Activated T-cell treated with anti-CD3 and anti-CD28 coated beads, Interleukin-2, amount 50 U/mL, for 4 hours (primary cell): ENCODE measurements at places on chromosomes 1 and 21. TPM values are rescaled to one million over a fixed set of nuclear protein-coding genes. Genes with fewer than 3 reads are reported as not detected.

DNA sequence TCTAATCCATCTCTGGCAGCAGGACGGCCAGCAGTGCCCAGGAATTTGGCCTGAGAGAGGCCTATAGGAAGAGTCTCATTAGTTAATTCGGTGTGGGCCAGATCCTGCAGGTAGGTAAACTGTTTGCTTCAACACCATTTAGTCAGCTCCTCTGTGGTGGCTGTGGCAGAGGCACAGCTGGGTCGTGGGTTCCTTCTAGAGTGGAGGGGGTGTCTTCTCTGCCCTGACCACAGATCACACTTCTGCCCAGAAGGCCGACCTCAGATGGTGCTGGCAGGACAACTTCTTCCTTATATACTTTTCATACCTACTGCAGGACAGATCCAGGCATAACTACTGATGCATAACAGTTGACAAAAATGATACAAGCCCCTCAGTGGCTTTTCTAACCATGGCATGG lies 281.4 kb downstream of the RPS6KC1 start:
- DNase-seq = no peak

The FCAMR gene
- not detected for total RNA-seq

DNA sequence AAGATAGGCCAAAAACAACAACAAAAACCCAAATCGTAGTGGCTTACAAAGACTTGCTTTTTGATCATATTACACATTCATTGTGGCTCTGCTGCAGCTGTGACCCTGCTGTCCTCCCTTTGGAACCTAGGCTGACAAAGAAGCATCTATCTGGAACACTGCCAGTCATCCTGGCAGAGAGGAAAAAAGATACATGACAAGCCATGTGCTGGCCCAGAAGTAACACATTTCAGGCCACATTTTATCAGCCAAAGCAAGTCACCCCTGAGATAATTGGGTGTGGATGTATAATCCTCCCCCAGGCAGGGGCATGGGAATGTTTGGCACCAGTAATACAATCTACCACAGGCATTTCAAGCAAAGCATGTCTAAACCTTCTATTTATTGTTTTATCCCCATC lies 37.2 kb upstream of the AGO1 start:
- DNase-seq = no peak

DNA sequence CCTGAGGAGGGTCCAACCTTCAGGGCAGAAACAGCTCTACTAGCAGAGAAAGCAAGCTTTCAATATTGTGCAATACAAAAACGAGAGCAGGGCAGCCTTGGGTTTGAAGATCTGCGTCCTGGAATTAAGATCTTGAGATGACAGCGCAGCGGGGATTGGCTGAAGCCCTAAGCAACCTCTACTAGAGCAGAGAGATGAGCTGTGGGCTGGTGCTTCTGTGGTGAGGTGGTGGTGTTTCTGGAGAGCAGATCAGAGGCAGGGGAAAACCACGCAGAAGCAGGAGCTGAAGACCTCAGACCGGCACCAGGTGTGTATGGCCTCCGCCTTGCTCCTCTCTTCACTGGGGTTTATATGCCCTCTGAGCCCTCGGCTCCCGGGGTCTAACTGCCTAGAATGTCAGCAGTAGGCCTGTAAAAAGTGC lies 12.5 kb downstream of the TRAF3IP3 start:
- DNase-seq = peak; percentile 71

The F3 gene
- 0.60 TPM for total RNA-seq

The FCRL2 gene
- total RNA-seq = not detected

DNA sequence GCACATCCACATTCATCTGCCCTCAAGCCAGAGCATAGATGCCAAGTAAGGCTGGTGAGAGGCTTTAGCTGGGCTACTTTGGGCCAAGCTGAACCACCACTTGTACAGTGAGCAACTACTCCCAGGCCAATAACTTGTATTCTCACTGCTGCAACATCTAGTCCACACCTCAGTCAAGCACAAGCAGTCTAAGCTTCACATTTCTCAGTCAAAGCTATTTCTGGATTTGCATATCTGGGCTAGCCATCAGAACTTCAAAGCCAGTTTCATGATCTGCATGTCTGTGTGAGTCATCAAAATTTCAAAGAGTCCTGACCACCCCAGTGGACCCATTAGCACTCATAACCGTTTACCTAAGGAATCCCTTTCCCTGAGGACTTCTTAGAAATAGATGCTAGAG lies 77.7 kb upstream of the DIRAS3 start:
- no peak for DNase-seq

The RPE65 gene
- not detected for total RNA-seq

GRCh38 chr1:35557118-35557610 lies at the start of gene KIAA0319L:
Gene KIAA0319L, minus strand, starts transcription at chr1:35557403. Its CDS starts 2,912 bp downstream, at chr1:35554491.
- DNase-seq = no peak

GRCh38 chr1:100474834-100475233 lies 63.1 kb upstream of the GPR88 start:
- no peak for DNase-seq

DNA sequence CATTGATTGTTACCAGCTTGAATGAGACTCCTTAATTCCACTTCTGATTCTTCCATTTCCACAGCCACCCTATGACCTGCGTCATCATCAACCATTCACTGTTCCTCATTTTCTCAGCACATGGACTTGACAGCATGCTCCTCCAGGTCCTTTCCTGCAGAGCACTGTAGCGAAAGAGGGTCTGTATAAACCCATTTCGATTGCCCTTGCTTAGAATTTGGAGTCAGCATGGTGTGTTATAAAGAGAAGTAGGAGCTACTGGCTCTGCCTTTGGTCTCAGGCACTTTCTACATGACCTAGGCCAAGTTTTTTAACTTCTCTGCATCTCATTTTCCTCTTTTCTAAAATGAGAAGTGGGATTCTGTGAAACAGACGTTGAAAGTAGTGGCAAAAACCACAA lies 133.8 kb downstream of the AK5 start:
- DNase-seq = no peak

DNA sequence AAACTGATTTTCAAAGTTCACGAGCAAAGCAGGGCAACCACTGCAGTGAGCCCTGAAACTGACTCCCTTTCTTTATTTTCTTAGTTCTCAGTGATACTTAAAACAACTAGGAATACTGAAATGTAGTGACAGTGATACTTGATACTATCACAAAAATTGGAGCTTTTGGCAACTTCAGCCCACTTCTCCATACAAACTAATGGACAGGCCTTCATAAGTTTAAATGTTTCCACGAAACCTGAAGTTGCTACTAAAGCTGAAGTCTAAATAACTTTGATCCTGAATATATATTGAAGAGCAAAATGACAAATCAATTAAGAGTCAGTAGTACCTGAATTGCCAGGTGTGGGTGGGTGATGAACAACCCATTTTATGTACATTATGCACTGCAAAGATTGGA lies 10.0 kb downstream of the NR5A2 start:
- no peak for DNase-seq

GRCh38 chr21:31583498-31583897 lies 76.0 kb upstream of the SOD1 start:
- DNase-seq = no peak

DNA sequence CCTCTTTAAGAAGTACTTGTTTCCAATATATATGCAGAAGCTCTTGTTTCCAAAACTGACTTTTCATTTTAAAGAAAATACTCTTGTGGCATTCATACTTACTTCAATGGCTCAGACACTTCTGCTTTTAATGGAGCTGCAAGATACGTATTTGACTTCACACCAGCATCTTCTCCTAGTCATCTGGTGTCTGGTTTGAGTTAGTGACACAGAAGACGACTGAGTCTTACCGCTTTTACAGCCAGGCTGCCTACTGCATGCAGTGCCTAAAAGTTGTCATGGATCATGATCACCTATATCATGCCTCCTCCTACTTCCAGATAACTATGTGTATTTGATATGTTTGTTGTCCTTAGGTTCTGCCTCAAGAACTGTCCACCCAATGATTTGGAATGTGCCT lies 185.9 kb downstream of the TPR start:
- no peak for DNase-seq

The NAXE gene
- 83.7 TPM for total RNA-seq

The DHCR24 gene
- 66.8 TPM for total RNA-seq

The KIAA0040 gene
- 17.0 TPM for total RNA-seq

DNA sequence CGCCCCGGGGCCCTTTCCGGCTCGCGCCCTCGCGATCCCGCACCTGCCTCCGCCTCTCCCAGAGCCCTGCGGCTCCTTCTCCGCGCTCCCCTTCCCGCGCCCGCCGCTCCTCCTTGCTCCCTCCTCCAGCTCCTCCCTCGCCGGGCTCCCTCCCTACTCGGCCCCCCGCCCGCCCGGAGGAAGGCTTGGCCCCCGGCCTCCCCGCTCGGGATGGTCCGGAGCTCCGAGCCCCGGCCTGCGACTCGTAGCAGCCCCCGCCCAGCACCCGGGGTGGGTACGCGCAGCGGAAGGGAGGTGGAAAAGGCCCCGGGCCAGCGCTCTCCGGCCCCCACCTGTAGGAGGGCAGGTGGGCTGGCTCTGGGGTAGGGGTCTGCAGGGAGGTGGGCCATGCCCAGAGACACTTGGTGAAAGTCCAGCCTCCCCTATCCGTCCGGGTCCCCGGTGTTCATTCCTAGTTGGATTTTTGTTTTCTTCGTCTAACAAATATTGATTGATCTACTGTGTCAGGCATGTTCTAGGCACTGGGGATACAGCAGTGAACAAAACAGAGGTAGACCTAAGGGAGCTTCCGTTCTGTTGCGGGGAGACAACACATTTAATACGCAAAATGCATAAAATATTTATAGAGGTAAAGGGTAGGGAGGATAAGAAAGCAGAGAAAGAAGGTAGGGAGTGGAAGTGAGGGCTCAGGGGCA lies at the start of gene HTR1D:
TSS of gene HTR1D (minus strand) at position 82 of the 695 bp plus-strand sequence. CDS start 23,283 bp downstream, outside the sequence.
- DNase-seq = no peak

DNA sequence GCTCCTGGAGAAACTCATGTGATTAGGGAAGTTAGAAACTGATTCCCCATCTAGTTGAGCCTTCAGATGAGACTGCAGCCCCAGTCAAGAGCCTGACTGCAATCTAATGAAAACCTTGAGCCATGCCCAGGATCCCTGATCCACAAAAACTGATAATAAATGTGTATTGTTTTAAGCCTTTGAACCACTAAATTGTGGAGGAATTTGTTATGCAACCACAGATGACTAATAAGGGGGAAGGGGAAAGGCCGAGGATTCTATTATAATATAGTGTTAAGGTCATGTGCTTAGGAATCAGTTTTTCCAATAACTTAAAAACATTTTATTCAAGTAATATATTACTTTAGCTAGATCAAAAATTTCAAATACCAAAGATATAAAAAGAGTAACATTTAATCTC lies 52.8 kb upstream of the USP25 start:
- DNase-seq = no peak

GRCh38 chr1:17944646-17945045 lies 163.0 kb upstream of the IGSF21 start:
- no peak for DNase-seq

The ANGPTL7 gene
- not detected for total RNA-seq

GRCh38 chr1:18900303-18900841 lies 2.0 kb downstream of the ALDH4A1 start:
- DNase-seq = no peak

DNA sequence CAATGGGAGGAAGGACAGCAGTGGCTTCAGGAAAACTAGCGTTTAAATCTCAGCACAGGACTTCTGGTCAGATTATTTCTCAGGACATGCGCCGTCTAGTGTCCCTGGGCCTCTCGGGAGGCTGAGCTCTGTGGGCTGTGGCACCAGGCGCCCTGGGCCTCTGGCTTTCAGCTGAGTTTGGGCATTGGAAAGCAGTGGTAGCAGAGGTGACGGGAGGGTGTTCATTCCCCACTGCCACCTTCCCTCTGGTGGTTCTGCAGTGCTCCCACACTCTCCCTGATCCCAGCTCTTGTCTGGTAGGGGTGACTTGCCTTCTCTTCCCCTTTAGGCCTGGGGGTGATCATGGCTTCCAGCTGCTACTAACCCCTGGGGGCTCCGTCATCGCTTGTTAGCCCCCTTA lies 42.2 kb upstream of the USP1 start:
- DNase-seq = no peak

DNA sequence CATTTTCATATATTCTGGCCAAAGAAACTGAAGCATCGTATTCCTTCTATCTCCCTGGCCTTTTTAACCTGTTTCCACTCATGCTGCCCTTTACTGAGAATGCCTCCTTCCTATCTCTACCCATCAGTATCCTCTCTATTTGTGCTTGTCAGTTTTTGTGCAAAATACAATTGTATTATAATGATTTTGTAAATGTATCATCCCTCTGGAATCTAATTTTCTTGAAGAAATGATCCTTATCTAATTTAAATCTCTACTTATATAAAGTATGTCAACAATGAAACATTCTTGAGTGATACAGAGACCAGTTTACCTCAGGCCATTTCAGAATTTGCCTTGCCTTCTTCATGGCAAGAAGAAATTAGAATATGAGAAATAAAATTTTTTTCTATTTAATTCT lies 59.0 kb upstream of the TEKT2 start:
- DNase-seq = no peak

DNA sequence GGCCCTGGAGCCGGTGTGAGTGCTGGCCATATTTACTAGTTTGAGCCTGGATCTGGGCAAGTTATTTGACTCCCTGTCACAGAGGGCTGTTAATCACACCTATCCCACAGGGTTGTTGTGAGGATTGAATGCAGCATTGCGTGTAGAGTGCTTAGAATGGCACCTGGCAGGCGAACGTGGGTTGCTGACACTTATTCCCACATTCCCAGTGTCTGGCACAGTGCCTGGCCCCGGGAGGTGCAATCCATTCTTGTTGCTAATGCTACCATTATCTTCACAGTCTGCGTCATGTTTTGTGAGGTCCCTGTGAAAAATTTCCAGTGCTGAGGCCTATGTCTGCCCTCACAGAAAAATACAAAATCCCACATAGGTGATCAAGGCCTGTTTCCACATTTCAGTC lies 66.1 kb downstream of the CD2 start:
- no peak for DNase-seq

DNA sequence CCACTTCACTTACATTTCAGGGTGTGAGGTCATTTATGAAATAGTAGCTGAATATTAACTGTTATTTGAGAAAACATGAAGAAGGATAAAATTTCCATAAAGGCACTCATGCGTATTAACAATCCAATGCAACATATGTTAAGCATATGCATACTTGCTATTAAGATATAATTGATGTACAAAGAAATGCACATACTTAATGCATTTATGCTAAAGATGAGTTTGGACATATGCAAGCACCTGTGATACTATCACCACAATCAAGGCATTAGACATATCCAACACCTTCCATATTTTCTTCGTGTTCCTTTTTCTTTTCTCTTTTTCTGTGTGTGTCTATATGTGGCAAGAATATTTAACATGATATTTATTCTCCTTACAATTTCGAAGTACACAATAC lies 464.8 kb upstream of the BRINP3 start:
- no peak for DNase-seq

DNA sequence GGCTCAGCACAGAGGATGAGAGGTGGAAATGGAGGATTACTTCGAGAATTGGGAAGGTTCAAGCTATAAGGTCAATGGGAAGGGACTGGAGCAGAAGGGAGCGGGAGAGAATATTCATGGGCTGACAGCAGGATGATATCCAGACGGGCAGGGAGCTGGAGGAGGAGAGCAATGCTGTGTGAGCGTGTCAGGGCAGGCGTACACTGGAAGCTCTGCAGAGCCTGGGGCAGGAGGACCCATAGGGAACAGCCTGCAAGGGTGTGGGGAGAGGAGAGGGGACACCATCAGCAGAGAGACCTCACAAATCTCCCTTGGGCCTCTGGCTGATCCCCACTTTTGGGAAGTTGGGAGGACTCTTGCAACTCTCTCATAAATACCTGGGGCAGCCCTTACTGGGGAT lies 13.7 kb downstream of the CSF1 start:
- no peak for DNase-seq
